ENCODE measurements at places on chromosomes 7 and 10. TPM values are rescaled to one million over a fixed set of nuclear protein-coding genes. Genes with fewer than 3 reads are reported as not detected.
A peak's percentile ranks its signal among the peaks of the same experiment; 100 is the strongest.

The CARD11 gene
- 8.7 TPM for total RNA-seq

The OR2A1 gene
- not detected for total RNA-seq

The CDK14 gene
- total RNA-seq = 29.7 TPM

- no peaks in the 10 kb centered on the region for H3K4me1 ChIP-seq
- H3K36me3 ChIP-seq = no peaks in the 10 kb centered on the region
- H3K4me3 ChIP-seq = no peak overlapping the region
These were observed 64.6 kb upstream of the KCNMA1 start for GRCh38 chr10:77702166-77702565.

DNA sequence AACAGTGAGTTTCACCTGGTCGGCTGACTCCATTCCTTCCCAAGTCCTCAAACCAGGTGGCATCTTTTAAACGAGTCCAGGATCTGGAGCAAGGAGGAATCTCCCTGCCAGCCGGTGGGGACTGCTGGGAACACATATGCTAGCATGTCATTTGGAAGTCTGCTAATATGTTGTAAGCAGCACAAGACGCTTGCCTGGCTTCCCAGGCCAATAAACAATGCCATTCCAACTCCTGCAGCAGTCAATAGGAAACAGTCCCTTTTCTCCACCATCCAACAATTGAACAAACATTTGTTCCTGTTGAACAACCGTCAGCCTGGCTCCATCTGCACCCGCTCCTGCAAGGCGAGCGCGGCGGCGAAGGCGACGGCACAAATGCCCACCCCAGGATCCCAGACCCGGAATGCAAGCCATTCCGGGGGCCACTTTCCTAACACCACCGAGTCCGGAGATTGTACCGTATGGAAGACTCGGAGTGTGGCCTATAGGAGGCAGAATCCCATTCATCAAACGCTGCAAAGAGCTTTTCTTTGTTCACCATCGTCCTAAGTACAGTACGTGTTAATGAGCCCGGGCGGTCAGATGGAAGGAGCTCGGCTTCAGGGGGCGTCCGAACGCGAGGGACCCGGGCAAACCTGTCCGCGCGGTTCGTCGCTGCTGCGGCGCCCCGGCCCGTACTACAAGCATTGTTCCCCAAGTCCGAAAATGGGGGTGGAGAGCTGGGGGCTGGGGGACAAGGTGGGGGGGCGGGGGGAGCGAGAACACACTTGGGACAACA is 1.6 kb downstream of the FAM53B start:
- no peak for DNase-seq
- H3K36me3 ChIP-seq = no peaks in the 10 kb centered on the region
- peaks cover 65% of the 10 kb centered on the region for H3K4me1 ChIP-seq
- no peaks in the 10 kb centered on the region for H3K27me3 ChIP-seq
- peak overlapping the region; percentile 91 for H3K27ac ChIP-seq

GRCh38 chr7:81810476-81811155 is 40.8 kb upstream of the HGF start:
- H3K4me3 ChIP-seq = no peak overlapping the region
- no peaks in the 10 kb centered on the region for H3K36me3 ChIP-seq
- H3K27me3 ChIP-seq = no peaks in the 10 kb centered on the region
- peak overlapping the region; percentile 60 for H3K27ac ChIP-seq

DNA sequence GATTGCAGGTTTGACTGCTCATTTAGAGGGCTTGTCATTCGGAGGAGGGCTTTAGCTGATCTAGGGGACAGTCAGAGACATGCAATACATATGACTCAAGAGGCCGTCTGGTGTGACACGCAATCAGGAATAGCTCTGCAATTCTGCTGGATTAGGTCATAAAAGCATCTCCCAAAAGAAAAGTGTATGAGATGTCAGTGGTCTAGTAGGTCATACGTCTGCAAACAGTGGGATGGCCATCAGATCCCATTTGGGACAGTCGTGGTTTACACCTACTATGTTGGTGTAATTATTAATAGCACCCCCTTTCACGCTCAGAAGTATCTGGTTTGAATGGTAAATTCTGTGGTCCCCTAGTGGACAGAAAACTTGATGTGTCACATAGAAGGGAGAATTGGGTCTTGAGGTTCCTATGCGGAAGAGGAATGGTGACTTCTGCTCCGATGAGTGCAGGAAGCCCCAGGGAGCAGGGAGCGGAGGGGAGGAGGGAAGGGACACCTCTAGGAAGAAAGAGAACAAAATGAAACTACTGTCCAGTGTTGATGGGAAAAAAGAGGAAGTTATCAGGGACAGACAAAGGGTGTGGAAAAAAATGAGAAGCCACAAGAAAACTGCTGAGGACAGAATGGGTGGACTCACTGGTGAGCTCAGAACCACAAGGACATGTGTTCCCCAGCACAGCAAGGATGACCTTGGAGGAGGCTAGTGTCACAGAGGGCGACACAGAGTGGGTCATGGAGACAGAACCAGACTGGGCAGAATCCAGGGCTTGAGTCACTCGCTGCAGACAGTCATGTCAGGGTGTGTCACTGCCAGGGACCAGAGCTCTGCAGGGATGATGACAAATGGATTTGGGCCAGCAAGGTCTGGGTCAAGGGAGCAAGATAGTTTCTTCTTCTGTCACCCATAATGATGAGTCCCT is 59.9 kb downstream of the MAP3K8 start:
- peak overlapping the region; percentile 65 for H3K27ac ChIP-seq
- DNase-seq = no peak
- no peak overlapping the region for H3K4me3 ChIP-seq

- DNase-seq = no peak
- no peak overlapping the region for H3K27ac ChIP-seq
- H3K36me3 ChIP-seq = no peaks in the 10 kb centered on the region
These were observed 6.8 kb downstream of the TET1 start for GRCh38 chr10:68566955-68567354.

DNA sequence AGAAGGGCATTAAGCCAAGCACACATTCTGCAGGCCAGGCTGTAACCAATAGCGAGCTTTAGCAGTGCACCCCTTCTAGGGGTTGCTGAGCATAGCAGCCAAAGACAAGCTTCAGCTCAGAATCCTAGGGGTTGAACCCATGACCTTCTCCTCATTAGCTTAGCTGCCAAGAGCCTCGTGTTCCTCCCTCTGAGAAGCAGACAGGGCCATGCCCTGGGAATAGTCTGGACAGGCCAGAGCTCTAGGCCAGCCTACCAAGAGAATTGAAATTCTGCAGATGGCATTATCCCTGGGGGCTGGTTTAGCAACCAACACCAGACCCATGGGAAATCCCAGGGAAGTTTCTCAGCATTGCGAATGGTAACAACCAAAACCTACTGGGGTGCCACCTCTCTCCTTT is 77.2 kb downstream of the PLXNA4 start:
- no peak for DNase-seq
- no peaks in the 10 kb centered on the region for H3K36me3 ChIP-seq
- H3K4me1 ChIP-seq = no peaks in the 10 kb centered on the region
- no peak overlapping the region for H3K4me3 ChIP-seq
- no peaks in the 10 kb centered on the region for H3K27me3 ChIP-seq

DNA sequence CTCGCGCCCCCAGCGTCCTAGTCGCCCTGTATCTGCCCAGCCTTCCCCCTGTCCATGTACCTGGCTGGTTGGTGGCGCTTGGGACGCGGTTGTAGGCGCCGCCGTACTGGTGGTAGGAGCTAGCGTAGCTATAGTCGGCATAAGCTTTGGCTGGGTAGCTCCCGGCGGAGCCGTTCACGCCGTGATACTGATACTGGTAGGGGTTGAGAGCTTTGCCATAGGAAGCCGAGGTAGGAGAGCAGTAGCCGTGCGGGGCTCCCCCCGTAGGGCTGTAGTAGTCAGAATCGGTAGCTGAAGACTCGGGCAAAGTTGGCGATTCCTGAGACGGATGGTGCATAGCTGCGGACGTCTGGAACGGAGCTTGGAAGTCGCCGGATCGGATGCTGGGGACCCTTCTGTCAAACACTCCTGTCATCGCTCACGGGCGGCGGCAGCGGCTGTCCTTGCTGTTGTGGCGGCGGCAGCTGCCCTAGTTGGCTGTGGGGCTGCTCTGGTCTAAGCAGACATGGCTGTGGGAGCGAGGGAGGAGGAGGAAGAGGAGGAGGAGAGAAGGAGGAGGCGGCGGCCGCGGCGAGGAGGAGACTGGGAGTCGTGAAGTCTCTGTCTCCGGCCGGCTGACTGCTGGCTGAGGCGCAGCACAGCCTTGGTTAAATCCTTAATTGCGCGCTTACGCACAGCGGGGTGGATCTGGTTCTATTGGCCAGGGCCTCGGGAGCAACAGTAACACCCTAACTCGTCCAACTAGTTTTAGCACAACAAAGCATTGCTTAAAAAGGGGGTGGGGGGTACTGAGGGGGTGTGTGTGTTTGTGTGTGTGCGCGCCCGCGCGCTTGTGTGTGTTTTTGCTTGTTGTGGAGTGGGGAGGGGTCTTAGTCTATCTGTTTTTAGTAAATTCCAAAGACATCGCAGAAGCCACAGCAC is at the start of gene DLX5:
DLX5 (minus strand) TSS at position 623 of the 921 bp plus-strand sequence; CDS start at position 415, 208 bp downstream.
- H3K27me3 ChIP-seq = peaks cover 58% of the 10 kb centered on the region
- H3K27ac ChIP-seq = no peak within 1 kb of the TSS
- DNase-seq = peak; percentile 84
- peaks cover 34% of the 10 kb centered on the region for H3K4me1 ChIP-seq

- H3K36me3 ChIP-seq = peaks cover 26% of the 10 kb centered on the region
- no peaks in the 10 kb centered on the region for H3K27me3 ChIP-seq
- DNase-seq = no peak
- H3K27ac ChIP-seq = no peak overlapping the region
These were observed 2.0 kb downstream of the GARS1 start for GRCh38 chr7:30596721-30597120.

- H3K4me3 ChIP-seq = no peak overlapping the region
- H3K27ac ChIP-seq = no peak overlapping the region
- no peaks in the 10 kb centered on the region for H3K4me1 ChIP-seq
- no peaks in the 10 kb centered on the region for H3K27me3 ChIP-seq
These were observed 265.2 kb upstream of the PHF14 start for GRCh38 chr7:10708447-10708846.

DNA sequence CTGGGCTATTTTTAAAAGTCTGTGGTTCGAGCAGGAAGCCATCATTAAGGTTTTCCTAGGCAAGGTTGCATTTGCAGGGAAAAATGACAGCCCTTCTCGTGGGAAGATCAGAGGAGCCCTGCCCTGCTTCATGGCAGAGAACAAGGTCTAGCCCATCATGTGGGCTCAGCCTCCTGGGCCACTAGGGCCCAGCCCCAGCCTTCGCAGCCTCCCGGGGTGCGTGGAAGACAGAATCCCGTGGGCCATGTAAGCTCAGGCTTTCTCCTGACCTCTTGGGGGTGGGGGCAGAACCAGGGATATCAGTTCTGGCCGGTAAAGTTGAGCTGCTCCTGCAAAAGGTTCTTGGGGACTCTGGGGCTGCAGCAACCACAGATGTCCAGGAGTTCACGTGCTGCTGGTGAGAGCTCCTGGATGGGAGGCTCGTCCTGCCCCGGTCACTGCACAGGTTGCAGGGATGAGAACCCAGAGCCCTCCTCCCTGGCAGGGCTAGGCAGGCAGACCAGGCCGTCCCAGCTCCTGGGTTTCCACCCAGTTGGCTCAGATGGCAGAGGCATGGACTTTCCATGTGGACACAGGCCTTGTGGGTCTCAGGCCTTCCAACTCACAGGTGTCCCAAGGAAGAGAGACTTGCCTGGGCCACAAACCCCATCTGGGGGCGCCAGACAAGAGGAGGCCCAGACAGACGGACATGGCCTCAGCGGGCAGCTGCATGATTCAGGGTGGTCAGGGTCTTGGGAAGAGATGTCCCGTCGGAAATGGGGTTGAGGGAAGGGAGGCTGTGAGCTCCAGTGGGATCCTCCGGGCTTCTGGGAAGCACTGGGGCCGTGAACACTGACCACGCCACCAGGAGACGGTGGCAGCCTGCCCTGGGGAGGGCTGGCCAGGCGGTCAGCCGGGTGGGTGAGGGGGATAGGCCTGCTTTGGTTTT is 126.2 kb downstream of the NEURL1 start:
- H3K27ac ChIP-seq = peak overlapping the region; percentile 28
- no peak for DNase-seq
- no peak overlapping the region for H3K4me3 ChIP-seq
- peaks cover 69% of the 10 kb centered on the region for H3K36me3 ChIP-seq
- H3K27me3 ChIP-seq = no peaks in the 10 kb centered on the region

DNA sequence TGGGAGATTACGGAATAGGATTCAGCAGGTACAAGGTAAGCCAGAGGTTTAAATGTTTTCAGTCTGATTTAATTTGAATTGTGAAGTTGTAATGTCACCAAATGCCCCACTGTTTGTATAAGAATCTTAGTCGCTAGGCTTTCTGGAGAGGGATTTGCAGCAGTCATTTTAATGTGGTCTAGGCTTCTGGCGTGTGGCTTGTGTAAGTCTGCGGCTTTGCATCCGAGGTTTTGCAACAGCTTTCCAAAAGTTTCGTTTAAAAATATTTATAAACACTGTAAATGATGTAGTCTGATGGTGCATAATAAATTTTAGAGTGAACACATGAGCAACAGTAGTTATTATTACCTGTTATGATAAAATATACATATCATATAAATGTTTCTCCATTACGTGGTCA is 26.1 kb upstream of the BHLHA15 start:
- H3K36me3 ChIP-seq = peaks cover 8% of the 10 kb centered on the region
- no peak overlapping the region for H3K4me3 ChIP-seq
- H3K27ac ChIP-seq = no peak overlapping the region

GRCh38 chr7:44103923-44104859 is at the start of gene AEBP1:
Gene AEBP1 (plus strand): TSS chr7:44104345. CDS start chr7:44104666, 321 bp downstream.
- peaks cover 16% of the 10 kb centered on the region for H3K4me1 ChIP-seq
- peaks cover 8% of the 10 kb centered on the region for H3K27me3 ChIP-seq
- DNase-seq = peak; percentile 88
- peak within 1 kb of the TSS; percentile 64 for H3K4me3 ChIP-seq
- H3K36me3 ChIP-seq = peaks cover 24% of the 10 kb centered on the region

DNA sequence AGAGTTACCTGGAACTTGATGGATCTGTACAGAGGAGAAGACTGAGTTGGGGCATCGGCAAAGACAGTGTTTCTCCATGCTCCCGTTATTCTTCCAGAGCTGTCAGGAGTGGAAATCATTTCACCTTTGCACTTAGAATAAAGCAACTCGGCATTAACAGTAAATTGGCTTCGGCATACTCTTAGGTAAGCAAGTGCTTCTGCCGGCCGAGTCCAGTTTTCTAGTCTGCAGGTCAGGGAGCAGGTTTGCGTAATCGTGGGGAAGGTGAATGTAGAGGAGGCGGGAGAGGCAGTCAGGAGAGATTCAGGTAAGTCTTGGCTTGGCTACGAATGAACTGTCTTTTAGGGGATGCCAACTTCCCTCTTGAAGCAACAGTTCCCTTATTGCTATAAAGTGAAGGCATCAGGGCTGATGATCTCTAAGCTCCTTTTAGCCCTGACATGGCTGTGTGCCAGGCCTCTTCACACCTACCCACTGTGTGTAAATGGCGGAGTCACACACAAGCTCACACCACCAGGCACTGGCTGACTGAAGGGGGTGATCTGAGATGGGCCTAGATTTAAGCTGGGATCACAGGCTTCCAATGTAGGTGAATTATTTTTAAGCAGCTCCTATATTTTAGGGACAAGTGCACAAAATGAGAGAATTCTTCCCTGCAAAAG is 127.1 kb downstream of the GATA3 start:
- no peaks in the 10 kb centered on the region for H3K36me3 ChIP-seq
- H3K27me3 ChIP-seq = no peaks in the 10 kb centered on the region
- H3K4me3 ChIP-seq = no peak overlapping the region
- no peak for DNase-seq
- H3K27ac ChIP-seq = no peak overlapping the region

GRCh38 chr7:139574618-139575337 is 51.3 kb downstream of the CLEC2L start:
- no peak overlapping the region for H3K4me3 ChIP-seq
- no peak for DNase-seq
- no peak overlapping the region for H3K27ac ChIP-seq
- H3K27me3 ChIP-seq = no peaks in the 10 kb centered on the region
- H3K36me3 ChIP-seq = peaks cover 16% of the 10 kb centered on the region

GRCh38 chr7:155999631-156000489 is 187.6 kb upstream of the SHH start:
- H3K27me3 ChIP-seq = no peaks in the 10 kb centered on the region
- no peak overlapping the region for H3K27ac ChIP-seq
- no peak for DNase-seq
- no peaks in the 10 kb centered on the region for H3K4me1 ChIP-seq
- no peak overlapping the region for H3K4me3 ChIP-seq

GRCh38 chr7:88355011-88355410 is 48.3 kb upstream of the STEAP4 start:
- H3K27me3 ChIP-seq = no peaks in the 10 kb centered on the region
- no peak overlapping the region for H3K4me3 ChIP-seq

Measured in upper lobe of left lung (tissue), 6 donors.